NB4 (cell line): ENCODE measurements at places on chromosomes 2 and 18.

DNA sequence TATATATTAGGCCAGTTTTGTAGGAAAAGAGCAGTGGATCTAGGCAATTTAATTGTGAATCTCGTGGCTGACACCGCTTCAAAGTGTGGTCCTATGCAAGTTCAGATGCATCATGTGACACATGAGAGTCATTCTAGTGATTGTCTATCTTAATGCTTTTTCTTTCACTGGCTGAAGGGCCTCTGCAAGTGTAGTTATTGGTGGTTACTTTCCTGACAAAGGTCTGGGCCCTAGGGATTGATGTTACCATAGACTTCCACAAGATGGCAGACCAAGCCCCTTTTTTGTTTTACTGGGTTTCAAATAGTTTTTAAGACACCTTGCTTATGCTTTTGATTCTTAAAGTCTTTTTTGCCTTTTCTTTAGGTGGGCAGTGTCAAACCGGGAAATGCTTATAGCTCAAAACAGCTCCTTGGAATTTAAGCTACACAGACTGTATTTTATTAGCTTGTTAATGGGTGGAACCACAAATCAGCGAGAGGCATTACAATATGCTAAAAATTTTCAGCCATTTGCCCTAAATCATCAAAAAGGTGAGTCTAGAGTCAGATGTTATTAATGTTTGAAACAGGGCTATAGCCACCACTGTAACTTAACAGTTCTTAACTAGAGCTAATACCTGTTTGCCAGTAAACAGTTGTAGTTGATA is 25.9 kb downstream of the CD8A start:
- peak; percentile 75 for DNase-seq

GRCh38 chr18:28363124-28363523 is 186.2 kb upstream of the CDH2 start:
- no peak for DNase-seq

DNA sequence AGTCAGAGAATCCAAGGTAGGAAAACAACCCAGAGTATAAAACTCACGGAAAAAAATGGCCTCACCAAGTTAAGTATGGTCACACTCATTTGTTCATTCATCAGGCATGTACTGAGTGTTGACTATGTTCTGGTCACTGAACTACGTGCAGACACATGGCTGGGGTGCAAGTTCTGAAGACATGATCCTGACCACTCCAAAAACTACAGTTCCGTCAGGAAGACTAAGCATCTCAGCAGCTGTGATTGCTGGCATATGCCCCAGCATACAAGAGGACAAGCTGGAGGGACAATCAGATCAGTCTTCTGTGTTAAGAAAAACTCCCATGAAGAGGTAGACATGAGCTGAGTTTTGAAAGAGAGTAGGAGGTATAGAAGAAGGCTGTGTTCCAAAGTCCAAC is 72.8 kb downstream of the TCF4 start:
- DNase-seq, result no peak

- DNase-seq, result no peak
These were observed 628 bp downstream of the CREG2 start for GRCh38 chr2:101386599-101387150.

- DNase-seq, result no peak
These were observed at the start of gene GALNT14 for GRCh38 chr2:31138037-31138962. GALNT14 (minus strand) TSS chr2:31138440; CDS start chr2:31138086, 354 bp downstream.

GRCh38 chr2:56515399-56515798 is 331.6 kb downstream of the CCDC85A start:
- DNase-seq, result no peak

DNA sequence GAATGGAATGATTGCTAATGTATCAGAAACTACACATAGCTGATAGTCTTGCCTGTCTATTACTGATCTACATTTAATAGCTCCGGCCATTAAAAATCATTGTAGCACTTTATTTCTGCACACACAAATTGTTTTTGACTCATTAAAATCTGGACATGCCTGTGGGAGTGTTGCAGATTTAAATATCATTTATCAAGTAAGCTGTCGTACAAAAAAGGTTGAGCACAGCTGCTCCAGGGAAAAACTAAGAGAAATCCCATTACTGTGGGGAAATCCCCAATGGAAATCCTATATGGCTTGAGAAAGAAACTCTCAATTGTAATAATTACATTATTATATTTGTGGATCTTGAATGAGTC is 99.6 kb upstream of the CERS6 start:
- no peak for DNase-seq

DNA sequence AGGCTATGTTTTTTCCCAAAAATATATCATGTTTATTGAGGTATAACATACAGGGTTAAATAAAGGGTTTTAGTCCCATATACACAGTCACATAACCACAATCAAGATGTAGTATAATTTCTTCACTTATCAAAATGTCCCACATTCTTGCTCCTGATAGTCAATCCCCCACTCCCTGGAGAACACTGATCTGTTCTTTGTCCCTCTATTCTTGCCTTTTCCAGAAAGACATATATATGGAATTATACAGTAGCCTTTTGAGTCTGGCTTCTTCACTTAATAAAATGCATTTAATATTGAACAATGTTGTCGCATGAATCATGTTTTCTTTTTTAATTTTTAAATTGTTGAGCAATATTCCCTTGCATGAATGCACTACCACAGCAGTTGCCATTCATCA is 1059.7 kb downstream of the TSN start:
- no peak for DNase-seq

- no peak for DNase-seq
These were observed 27.9 kb upstream of the GREB1 start for GRCh38 chr2:11505652-11506610.

DNA sequence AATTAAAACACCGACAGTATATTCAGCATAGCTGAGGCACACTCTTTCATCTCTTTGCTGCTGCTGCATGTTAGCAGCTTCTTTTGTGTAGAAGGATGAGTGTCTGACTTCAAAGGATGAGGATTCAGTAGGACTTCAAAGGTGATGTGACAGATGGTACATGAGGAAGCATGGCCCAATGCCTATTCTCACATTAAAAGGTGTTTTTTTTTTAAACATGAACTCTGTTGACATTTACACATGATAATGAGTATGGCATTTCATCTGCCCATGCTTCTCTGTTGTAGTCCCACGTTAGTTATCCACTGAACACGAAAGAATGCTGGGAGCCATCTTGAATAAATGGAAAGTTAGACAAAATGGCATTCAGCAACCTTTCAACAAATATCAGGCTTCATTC is 1950.8 kb upstream of the PIK3C3 start:
- no peak for DNase-seq

- no peak for DNase-seq
These were observed 36.9 kb downstream of the KIF1A start for GRCh38 chr2:240782886-240783818.

DNA sequence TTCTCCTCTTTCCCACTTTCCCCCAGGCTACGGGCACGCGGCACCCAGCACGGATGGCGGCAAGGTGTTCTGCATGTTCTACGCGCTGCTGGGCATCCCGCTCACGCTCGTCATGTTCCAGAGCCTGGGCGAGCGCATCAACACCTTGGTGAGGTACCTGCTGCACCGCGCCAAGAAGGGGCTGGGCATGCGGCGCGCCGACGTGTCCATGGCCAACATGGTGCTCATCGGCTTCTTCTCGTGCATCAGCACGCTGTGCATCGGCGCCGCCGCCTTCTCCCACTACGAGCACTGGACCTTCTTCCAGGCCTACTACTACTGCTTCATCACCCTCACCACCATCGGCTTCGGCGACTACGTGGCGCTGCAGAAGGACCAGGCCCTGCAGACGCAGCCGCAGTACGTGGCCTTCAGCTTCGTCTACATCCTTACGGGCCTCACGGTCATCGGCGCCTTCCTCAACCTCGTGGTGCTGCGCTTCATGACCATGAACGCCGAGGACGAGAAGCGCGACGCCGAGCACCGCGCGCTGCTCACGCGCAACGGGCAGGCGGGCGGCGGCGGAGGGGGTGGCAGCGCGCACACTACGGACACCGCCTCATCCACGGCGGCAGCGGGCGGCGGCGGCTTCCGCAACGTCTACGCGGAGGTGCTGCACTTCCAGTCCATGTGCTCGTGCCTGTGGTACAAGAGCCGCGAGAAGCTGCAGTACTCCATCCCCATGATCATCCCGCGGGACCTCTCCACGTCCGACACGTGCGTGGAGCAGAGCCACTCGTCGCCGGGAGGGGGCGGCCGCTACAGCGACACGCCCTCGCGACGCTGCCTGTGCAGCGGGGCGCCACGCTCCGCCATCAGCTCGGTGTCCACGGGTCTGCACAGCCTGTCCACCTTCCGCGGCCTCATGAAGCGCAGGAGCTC is 35.4 kb downstream of the KCNK3 start:
- DNase-seq, result no peak

DNA sequence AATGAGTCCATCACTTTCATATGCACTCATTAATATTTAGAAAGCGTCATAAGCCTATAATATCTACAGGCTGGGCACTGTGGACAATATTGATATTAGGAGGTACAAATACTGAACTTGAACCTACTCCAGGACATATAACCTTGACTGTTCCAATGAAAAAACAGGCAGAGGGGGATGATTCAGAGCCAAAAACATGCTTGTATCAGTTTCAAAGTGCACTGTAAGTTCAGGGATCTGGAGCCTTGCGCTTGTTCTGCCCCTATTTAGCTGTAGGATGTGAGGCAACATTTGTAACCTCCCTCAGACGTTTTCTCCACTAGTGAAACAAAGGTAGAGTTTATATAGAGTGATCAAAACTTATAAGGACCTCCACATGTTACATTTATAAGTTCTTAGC is 246.1 kb upstream of the GYPC start:
- DNase-seq, result no peak

- DNase-seq, result no peak
These were observed 14.7 kb downstream of the NABP1 start for GRCh38 chr2:191692502-191693115.

DNA sequence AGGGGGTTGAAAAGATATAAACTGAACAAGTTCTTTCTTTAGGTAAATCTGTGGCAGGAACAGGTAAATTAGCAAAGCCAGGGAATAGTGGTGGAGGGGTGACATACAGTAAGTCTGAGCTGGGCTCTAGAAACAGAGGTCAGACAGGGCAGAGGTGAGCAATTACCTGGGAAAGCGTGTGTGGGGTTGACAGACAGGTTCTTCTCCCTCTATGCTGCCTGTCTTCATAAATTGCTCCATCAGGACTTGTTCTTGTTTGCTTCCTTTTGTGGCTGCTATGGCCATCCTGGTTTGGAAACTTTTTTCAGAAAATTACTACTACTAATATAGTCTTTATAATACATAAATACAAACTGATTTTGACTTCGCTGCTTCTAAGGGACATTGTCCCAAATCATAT is 3.4 kb upstream of the ANKRD12 start:
- no peak for DNase-seq

DNA sequence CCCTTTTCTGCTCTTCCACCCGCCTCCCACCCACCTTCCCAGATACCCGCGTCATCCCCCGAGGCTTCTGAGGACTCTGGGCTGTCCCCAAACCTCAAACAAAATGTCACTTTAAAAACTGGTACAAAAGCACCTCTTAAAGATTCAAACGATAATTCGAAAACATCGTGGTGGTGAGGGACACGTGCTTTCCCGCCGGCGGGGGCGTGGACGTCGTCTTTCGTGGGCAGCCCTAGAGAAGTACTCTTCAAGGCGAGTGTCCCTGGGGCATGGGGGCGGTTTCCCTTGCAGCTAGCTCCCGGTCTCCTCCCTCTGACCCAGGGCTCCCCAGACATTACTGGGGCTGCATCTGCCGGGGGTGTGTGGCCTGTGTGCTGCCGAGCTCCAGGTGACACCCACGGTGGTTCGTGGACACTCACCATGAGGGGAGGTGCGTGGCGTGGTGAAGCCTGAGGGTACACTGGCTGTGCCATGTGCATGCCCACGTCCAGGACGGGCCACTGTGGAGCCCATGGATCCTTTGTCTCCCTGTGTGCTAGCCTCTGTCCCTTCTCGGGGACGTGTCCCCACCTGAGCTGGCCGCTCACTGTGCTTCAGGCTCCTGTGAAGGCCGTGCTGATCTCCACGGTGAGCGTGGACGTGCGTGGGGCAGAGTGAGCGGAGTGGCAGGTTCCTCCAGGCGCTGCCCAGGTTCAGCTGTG is 117.8 kb downstream of the NFATC1 start:
- peak; percentile 21 for DNase-seq

DNA sequence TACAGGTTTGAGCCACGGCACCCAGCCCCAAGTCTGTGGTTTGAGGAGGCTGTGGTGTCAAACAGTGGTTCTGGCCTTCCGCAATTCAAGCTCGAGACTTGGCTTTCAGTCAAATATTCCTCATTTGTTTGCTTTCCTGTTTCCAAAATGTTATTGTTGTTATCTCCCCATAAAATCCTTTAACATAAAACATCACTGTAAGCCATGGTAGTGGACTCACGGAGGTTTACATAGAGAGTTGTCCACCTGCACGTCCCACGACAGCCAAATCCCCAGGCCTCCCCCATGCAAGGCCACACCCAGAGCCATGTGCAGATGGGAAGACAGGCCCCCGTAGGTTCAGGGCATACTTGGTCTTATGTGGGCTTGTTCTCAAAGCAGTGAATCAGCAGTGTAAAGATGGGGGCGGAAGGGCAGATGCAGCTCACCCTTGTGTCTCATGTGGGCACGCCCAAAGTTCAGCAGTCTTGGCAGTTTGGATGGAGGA is 18.9 kb upstream of the ST3GAL5 start:
- no peak for DNase-seq

GRCh38 chr2:157245846-157246764 is 11.4 kb upstream of the GALNT5 start:
- DNase-seq, result no peak

- DNase-seq, result peak; percentile 28
These were observed 80.0 kb downstream of the COPS8 start for GRCh38 chr2:237165405-237166276.

- DNase-seq, result no peak
These were observed 32.6 kb downstream of the LAMA3 start for GRCh38 chr18:23721696-23722480.

DNA sequence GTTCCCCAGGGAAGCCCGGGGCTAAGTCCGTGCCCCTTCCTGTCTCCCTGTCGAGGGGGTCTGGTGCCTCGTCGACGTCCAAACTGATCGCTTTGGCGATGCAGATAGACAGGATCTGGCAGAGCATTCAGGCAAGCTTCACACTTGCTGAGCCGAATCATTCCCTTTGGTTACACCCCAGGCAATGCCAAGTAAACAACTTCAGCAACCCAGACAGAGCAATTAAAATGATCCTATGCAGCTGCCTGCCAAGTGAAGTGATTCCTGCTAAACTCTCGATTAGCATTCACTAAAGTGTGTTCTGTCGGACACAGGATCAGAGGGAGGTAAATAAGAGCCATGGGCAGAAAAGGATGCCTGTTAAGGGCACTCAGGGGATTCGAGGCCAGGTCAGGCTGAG is 108.2 kb upstream of the RAB12 start:
- no peak for DNase-seq

GRCh38 chr2:196125596-196125995 is 45.8 kb downstream of the STK17B start:
- DNase-seq, result no peak
